Muscle of arm (tissue), 14 donors: ENCODE measurements at places on chromosomes 5 and 9. TPM values are rescaled to one million over a fixed set of nuclear protein-coding genes. Genes with fewer than 3 reads are reported as not detected.

Gene OR1J2
- not detected for polyA plus RNA-seq

Gene BRIX1
- 42.7 TPM for polyA plus RNA-seq

Gene MACIR
- 12.1 TPM for polyA plus RNA-seq

Gene OCLN
- polyA plus RNA-seq: 17.2 TPM

Gene GABRG2
- not detected for polyA plus RNA-seq

Gene ADAMTS16
- polyA plus RNA-seq: 6.1 TPM

Gene LAMC3
- polyA plus RNA-seq: 2.1 TPM

Gene ZDHHC11
- 5.9 TPM for polyA plus RNA-seq

Gene PCDHA11
- polyA plus RNA-seq: 0.13 TPM

GRCh38 chr5:136619556-136619955 is 254.2 kb upstream of the TRPC7 start:
- DNase-seq: no peak

DNA sequence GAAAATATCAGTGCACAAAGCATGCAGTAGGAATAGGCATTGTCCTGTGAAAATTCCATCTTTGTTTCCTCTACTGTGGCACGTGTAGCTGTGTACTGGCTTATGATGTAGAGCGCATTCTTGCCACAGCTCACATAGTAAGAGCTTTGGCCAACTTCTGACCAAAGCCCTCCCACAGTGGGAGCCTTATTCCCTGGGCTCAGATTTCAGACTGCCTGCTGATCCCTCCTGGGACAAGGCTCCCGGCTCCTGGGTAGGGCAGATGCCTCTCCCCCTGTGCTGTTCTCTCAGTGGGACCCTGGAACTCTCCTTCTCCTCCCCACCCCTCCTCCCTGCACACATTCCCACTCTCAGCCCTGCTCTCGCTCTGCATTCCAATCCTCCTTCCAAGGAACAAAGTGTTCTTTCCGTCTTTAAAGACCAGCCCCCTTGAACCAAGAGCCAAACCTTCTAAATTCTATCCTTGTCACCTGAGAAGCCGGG is 17.5 kb downstream of the LCP2 start:
- no peak for DNase-seq

DNA sequence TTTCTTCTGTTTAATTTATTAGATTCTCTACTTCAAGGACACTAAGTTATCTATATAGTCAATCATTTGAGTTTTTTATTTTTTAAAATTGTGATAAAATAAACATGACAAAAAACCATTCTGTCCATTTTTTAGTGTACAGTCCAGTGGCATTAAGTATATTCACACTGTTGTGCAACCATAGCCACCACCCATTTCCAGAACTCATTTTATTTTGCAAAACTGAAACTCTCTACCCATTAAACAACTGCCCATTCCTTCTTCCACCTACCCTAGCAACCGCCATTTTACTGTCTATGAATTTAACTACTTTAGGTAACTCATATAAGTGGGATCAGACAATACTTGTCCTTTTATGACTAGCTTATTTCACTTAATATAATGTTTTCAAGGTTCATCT is 275.6 kb downstream of the SH3GL2 start:
- DNase-seq: no peak

DNA sequence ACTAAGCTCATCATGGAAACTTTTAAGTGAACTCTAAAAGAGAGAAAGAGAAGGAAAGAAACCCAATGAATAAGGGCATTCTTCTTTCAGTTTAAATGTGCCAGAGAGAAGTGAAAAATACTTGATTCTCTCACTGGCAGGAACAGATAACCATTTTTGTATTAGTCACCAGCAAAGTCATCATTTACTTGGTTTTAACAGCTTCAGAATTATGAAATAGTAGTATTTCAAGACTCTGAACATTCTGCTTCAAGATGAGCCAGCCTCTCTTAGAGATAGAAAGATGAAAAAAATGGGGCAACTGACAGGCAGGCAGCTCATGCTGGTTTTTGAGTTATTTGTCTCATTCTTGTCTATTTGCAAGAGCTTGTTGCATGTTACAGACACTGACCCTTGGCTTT is 103.5 kb downstream of the GCNT1 start:
- DNase-seq: no peak

DNA sequence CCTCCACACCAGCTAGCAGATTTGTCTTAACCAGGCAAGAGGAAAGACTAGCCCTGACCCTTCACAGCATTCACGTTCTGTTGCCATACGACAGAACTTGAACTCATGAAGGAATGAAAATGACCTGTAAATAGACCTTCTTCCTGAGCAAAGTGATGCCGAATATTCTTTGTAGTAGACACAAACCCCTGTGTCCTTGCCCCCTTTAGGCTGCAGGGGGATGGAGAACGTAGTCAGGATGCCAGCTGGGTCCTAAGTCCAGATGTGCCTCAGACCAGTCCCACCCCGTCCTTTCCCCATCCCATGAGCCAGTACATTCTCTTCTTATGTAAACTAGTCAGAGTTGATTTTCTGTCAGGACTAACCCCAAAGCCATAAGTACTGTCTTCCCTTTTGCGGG is 104.2 kb upstream of the SAP30L start:
- no peak for DNase-seq

DNA sequence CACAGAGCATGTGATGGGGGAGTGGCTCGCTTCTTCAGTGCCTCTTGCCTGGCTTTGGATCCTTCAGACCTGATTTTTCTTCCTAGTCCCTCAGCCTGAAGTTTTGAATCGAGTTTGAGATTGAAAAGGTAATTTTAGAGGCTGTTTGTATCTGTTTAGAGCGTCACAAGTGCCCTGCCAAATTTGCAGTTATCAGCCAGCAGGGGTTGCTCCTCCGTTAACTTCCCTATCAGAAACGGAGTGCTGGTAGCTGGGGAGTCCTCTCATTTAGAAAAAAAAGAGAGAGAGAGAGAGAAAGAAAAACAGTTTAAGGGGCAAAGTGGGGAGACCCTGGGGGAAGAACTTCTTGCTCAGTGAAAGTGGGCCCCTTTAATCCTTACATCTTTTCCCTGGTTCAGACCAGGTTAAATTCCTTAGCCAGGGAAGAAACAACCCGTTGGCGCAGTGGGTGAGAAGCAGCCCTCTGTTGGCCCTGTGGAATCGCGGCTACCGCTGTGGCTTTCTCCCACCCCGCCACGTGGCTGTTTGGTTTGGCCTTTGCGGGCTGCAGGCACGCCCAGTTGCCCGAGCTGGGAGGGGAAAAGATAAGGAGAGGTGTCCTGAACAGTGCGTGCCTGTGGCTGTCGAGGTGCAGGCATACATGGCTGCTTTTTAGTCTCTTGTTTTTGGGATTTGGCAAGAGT is 576.7 kb upstream of the ACO1 start:
- no peak for DNase-seq

DNA sequence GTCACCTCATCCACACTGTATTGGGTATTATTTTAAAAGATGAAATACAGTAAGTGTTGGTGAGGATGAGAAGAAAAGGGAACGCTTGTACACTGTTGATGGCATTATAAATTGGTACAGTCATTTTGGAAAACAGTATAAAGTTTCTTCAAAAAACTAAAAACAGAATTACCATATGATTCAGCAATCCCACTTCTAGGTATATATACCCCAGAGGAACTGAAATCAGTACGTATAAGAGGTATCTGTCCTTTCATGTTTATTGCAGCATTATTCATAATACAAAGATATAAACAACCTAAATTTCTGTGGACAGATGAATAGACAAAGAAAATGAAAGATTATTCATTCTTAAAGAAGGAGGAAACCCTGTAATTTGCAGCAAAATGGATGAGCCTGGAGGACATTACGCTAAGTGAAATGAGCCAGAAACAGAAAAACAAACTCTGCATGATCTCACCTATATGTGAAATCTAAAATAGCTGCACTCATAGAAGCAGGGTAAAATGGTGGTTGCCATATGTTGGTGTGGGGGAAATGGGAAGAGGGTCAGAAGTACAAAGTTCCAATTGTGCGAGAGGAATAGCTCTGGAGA is 191.6 kb downstream of the TRIM36 start:
- DNase-seq: no peak

DNA sequence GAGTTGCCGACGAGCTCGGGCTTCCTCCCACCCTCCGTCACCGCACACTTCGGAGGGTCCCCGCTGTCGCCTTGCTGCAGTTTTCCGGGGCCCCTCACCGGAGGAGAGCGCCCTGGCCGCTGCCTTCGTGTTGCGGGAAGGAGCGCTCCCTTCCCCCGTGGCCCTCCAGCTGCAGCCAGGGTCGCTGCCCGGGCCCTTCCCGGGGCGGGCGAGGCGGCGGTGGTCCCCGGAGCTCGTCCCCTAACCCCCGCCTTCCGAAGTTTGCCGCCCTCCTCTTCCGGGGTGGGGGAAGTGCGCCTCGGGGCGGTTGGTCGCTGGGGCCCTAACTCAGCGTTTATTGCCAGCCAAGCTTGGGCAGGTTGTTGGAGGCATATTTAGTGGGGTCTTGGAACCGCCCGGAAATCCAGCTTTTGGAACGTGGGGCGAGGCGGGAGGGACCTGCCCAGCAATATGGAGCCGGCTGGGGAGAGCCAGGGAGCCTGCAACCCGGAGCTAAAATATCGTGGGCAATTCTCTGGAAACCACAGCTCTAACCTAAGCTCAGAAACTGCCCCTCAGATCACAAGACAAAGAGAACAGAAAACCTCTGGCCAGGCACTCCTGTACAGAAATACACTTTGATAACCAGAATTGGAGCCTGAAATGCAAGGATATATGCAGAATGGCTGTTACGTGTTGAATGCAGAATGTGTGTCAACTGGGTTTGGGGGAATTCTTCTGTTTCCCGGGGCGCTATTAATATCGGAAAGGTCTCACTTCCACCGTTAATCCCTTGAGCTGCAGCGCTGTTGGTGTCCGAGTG is 890 bp downstream of the PIK3R1 start:
- peak; percentile 49 for DNase-seq

- DNase-seq: no peak
These were observed 22.3 kb downstream of the FBXW2 start for GRCh38 chr9:120770931-120771330.

DNA sequence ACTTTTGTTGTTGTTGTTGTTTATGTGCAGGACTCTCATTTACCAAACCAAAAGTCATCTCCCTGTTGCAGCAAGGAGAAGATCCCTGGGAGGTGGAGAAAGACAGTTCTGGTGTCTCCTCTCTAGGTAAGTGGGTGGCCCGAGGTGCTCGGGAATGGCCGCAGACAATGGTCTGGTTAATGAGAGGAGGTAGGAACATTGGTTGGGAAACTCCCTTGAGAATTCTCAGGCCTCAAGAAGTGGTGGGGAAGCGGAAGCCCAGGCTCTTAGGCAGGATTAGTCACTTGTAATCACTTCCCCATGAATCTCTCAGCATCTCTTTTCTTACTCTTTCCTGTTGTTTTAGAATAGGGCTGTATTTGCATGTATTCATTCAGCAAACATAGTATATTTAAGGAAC is 7.2 kb downstream of the ZNF354B start:
- DNase-seq: no peak

- DNase-seq: no peak
These were observed 174.1 kb downstream of the KDM4C start for GRCh38 chr9:6931913-6932312.

DNA sequence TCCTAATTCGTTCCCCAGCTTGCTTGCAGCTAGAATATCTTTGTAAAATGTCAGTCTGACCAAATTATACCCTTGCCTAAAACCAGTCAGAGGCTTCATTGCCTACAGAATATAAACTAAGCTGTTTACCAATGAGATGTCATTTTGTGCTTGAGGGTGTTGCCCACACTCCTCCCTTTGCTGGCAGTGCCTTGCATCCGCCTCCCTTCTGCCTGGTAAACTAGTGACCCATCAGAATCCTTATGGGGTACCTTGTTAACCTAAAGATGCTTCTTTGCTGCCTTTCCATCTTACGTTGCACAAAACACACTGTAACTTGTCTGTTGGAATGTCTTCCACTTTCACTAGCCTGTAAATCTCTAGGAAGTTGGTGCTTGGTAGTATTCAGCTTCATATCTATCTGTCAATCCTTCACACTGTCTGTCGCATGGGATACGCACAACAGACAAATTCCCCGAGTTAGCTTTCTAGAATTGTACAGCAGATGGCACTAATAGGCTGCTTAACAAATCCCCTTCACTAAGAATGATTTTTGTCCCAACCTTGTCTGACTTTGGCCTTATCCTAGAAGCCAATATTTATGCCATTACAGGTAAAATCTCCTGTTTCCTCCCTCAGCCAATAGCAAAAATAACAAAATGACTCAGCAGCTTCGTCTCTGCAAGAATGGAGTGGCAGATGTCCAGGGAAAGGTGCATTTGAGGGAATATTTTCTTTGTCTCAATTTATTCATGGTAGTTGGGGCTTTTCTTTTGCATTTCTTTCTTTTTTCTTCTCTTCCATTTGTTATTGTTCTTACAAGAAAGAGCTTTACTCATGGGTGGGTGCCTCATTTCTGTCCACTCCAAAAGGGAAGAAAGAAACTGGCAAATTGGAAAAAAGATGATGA is 3.0 kb downstream of the NUDT2 start:
- DNase-seq: no peak

GRCh38 chr5:26881901-26882300 is 156.5 kb downstream of the CDH9 start:
- no peak for DNase-seq
